ENCODE measurements at places on chromosomes 2 and 18.

DNA sequence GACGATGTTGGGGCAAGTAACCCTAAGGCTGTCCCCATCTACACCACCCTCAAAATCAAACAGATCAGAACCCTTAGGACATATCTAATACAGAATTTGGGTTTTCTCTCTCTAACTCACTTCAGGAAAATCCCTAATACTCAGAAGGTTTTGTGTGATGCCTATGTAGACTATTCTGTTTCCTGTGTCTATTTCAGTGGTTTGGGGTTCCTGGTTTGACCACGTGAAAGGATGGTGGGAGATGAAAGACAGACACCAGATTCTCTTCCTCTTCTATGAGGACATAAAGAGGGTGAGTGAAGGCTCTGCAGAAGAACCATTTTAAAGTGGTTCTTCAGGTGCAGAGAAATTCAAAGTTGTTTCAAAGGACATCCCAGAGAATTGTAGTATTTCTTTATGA lies 16.3 kb downstream of the SULT1C2 start:
- no peak for DNase-seq

GRCh38 chr2:15738225-15738546 lies 146.5 kb downstream of the DDX1 start:
- no peak for DNase-seq

DNA sequence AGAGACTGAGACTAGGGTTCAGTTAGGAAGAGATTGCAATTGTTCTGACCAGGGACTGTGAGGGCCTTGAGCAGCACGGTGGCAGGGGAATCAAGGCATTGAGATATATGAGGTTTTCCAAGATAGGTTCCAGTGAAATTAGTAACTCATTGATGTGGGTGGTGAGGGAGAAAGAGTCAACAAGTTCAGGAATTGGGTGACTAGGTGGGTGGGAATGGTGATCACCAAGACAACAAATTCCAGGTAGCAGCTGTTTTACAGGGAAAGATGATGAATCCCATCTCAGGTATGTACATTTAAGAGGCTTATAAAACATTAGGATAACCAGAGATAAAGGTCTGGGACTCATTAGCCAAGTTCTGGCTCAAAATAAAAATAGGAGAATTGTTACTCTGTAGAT lies 251.5 kb upstream of the MGAT5 start:
- DNase-seq: no peak

DNA sequence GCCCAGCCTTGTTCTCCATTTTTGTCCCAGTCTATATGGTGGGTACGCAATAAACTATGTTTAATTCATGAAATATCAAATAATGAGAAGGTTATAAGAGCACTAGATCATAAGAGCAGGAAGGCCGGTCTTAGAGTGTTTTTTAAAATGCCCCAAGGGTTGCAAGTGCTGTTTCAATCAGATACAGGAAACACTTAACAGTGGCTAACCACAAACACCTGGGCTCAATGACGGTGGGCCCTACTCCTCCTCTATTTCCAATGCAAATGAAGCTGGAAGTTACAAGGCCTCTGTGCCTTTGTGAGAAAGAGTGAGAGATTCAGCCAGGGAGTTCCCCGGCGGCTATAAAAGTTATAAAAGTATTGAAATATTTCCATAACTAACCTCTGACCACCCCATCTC lies 18.9 kb upstream of the WDR33 start:
- DNase-seq: no peak

GRCh38 chr2:169711751-169712509 lies 17.7 kb downstream of the PHOSPHO2 start:
- DNase-seq: no peak

- DNase-seq: no peak
Observed at GRCh38 chr2:56334622-56335021, 150.8 kb downstream of the CCDC85A start.

- peak; percentile 22 for DNase-seq
Observed at GRCh38 chr2:167294776-167295140, 406.5 kb downstream of the XIRP2 start.

DNA sequence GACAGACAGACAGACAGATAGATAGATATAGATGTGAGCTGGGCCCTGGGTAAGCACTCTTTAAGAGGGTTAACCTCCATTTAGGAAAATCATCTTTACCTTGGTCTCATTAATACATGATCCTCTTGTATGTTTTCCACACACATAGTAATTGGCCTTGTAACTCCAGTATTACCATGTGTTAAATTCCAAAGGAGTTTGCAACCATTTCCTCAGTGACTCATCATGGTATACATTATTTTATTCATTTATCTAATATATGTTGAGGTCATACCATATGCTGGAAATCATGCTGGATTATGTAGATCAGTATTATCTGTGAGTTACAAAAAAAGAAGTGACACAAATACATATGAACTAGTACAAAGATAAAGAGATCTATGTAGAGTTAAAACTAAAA lies 504.3 kb downstream of the DCC start:
- DNase-seq: no peak

- no peak for DNase-seq
Observed at GRCh38 chr2:86025229-86025820, 80.4 kb downstream of the POLR1A start.

GRCh38 chr2:200239216-200239615 lies 67.3 kb upstream of the SPATS2L start:
- DNase-seq: no peak

DNA sequence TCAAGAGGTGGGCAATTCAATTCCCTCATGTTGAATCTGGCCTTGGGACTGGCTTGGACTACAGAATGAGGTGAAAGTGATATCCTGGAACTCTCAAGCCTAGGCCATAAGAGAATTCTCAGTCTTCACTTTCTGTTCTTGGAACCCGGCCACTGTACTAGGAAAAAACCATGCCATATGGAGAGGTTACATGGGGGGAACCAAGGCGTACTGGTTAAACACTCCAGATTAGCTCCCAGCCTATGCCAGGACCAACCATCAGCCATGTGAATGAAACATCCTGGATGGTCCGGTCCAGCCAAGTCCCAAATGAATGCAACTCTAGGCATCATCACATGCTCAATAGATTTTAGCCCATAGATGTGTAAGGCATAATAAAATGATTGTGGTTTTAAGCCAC lies 56.4 kb downstream of the ZNF385B start:
- DNase-seq: no peak

- peak; percentile 65 for DNase-seq
Observed at GRCh38 chr2:196331143-196331542, 159.8 kb upstream of the STK17B start.

GRCh38 chr2:2564300-2565078 lies 233.4 kb upstream of the MYT1L start:
- no peak for DNase-seq

- no peak for DNase-seq
Observed at GRCh38 chr18:32867936-32868335, 95.1 kb upstream of the KLHL14 start.

- DNase-seq: peak; percentile 86
Observed at GRCh38 chr2:109162999-109163398, 34.0 kb downstream of the SH3RF3 start.

DNA sequence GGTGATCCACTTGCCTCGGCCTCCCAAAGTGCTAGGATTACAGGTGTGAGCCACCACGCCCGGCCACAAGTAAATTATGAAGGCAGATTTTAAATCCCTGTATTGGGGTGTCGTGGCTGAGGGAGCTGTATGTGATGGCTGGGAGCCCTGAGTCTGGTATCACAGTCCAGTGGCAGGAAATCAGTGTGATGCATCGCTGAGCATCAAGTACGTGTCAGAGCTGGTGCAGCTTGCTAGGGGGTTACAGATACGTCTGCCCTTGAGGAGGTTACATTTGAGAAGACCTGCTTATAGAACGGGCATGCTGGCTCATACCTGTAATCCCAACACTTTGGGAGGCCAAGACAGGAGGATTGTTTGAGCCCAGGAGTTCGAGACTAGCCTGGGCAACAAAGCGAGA lies 4.3 kb downstream of the ENOSF1 start:
- DNase-seq: no peak

- DNase-seq: peak; percentile 39
Observed at GRCh38 chr2:170715062-170715931, at the start of gene SP5. Gene SP5, plus strand, starts transcription at chr2:170715337. Its CDS starts 176 bp downstream, at chr2:170715513.

DNA sequence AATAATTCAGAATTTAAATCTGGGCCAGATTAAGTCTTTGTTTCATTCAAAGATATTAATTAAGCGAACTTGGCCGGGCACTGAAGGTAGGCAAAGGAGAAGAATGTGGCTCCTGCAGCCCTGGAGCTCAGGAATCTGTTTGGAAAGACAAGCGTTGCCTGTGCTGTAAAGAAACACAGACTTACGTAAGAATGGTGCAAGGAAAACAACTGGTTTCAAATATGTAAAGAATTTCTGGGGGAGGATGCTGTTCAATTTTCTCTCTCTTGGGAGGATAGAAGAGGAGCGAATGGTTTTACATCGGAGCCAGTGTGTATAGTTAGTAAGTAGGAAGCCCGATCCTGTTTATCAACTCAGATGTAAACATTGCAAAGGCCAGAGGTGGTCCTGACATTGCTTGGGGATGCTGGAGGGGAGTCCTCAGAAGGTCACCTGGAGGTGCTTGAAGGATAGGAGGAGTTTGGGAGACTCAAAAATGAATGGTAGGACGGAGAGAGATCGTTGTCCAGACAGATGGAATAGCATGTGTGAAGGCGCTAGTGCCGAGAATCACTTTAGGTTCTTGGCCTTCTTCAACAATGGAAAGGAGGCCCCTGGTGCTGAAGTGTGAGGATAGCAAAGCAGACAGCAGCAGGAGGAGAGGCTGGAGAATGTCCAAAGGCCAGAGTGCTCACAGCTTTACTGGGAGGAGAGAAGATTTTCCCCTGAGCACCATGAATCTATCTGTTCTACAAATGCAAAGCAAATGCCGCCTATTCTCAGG lies 456.1 kb downstream of the LPIN1 start:
- DNase-seq: no peak

- DNase-seq: no peak
Observed at GRCh38 chr2:196284866-196285557, 113.6 kb upstream of the STK17B start.

DNA sequence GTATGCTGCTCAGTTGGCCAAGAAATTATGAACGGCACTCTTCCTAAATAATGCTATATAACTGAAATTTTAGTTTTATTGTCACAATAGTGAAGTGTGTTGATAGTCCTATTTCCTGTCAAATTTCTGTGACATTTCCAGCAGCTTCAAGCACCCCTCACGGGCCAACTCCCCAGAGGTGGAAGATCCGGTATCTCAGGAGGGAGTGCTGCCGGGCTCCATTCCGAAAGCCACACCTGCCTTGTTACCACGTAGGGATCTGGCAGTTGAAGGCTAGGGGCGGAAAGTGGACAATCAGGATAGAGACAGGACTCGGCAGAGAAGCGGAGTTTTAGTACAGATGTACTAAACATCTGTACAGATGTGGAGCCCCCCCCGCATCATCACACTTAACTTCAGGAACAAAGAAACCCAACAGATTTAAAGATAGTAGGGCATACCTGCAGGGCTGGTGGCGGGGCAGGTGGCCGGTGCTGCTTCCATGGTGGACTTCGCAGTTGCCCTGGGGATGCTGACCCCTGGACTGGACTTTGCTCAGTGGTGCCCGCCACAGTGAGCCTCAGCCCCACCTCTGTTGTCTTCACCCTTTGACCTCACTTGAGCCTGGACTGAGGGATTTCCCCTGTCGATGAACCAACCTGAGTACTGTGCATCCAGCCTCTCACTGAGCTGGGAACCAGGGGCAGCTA lies 22.3 kb downstream of the ASAP2 start:
- DNase-seq: no peak

DNA sequence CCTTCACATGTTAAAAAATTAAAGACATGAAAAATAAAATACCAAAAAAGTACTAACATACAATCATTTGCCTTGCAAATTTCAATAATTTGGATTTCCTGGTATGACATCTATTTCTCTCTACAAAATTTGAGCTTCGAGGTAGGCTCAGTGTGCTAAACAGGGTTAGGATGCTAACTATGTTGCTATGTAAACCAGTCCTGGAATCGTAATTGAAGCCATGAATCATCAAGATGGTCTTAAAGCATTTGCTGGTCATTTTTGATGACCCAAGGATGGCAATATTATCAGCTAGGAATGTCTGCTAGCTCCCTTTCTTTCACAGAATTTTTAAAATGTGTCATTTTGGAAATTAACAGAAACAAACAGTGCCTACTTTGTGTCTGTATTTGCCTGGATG lies 107.9 kb upstream of the TTC39C start:
- no peak for DNase-seq

DNA sequence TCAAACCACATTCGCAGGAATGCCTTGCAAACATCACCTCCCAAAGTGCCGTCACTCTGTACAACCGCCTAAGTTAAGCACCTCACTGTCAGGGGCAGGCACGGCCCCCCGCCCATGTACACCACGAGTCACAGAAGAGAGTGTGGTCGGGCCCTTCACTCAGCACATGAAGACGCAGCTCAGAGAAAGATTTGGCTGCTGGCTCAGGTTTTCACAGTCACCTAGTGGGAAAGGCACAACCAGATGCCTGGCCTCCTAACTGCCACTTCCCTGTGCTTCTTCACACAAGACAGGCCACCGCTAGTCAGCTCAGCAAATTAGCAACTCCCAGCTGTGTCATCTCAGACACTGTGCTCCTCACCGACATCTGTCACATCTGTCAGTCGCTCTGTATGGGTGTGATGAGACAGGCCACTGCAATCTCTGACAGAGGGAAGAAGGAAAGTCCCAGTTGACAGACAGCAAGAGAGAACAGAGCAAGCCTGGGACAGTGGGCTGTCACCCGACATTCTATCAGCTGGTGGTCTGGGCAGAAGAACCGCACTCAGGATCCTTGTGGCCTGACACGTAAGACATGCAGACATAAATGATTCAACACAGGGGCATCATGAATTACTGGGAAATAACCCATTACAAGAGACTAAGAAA lies 60.8 kb downstream of the CRACDL start:
- no peak for DNase-seq

GRCh38 chr2:128410758-128411215 lies 92.1 kb upstream of the HS6ST1 start:
- no peak for DNase-seq

DNA sequence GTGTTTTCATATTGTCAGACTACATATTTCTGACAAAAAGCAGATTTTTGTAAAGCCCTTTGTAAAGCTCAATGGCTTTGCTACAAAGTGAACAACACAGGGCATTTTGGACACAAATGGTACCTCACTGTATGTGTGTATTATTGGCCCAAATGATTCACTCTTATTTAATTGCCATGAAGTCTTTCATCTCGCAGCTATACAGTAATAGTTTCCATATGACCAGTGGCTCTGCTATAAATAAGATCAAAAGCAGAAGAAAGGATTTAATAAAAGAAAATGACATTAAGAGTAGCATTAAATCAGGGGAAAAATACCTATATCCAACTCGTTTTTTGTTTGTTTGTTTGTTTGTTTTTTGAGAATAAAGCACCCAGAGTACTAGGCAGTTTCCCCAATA lies 284.0 kb upstream of the CCDC68 start:
- DNase-seq: no peak

DNA sequence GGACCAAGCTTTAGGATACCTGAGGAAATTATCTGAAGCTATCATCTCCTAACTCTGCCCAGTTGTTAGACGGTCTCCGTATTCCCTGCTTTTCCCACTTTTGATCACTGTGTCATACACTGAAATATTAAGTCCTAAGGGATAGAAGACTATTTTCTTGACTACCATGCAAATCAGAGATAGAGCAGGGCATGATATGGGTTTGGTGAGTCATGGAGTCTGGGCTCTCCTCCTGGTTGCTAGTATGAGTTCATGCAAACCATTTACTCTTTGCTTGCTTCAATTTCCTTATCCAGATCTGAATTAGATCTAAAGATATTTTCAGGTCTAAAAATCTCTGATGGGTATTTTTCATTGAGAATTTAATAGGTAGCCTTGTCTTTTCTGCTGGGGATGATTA lies 55.0 kb downstream of the EHBP1 start:
- peak; percentile 40 for DNase-seq

Data from astrocyte of the cerebellum (primary cell).